Stimulated activated CD4-positive, alpha-beta T cell treated with anti-CD3 and anti-CD28 coated beads, Interleukin-4, amount 100 ng/mL, for 1 hour (primary cell): ENCODE measurements at places on chromosomes 5 and 9.

DNA sequence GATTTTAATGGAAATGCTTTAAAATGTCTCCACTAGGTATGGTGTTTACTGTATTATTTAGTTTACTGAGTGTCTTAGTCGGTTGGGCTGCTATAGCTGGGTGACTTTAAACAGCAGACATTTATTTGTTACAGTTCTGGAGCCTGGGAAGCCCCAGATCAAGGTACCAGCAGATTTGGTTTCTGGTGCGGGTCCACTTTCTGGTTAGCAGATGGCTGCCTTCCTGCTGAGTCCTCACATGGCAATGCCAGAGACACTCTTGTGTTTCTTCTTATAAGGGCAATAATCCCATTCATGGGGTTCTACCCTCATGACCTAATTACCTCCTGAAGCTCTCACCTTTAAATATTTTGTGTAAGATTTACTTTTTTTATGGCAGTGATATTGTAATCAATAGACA is 715 bp upstream of the OR1J4 start:
- no peak for DNase-seq

DNA sequence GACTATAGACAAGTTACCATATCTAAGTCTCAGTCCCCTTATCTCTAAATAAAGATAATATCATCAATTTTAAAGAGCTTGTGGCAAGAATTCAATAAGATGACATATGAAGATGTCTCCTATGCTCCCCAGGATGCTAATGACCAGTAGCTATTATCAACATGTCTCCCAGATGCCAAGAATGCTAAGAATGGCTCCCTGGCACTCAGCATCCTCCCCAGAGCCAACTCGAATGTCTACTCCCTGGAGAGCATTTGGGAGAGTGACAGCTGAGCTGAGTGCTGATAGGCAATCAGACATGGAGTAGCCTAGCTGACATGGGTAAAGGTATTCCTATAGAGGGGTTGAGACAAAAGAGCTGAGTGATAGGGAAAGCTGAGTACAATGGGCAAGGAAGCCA is 15.9 kb downstream of the P4HA2 start:
- no peak for DNase-seq

DNA sequence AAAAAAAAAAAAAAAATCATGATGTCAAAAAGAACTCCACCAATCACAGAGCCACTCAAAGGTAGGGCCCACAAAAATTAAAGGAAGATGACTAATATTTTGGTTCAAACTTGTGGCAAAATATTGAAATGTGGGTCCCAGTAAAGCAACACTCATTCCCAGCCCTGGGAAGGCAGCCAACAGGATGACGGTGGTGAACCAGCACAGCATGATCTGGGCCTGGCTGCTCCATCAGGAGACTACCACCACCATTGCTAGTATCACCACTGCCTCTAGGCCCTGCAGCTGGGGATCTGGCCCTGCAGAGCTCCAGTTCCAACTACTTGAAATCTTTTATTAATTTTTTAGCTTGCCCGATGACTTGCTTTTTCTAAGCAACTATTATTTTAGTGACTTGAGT is 206.8 kb upstream of the ITGA1 start:
- no peak for DNase-seq

DNA sequence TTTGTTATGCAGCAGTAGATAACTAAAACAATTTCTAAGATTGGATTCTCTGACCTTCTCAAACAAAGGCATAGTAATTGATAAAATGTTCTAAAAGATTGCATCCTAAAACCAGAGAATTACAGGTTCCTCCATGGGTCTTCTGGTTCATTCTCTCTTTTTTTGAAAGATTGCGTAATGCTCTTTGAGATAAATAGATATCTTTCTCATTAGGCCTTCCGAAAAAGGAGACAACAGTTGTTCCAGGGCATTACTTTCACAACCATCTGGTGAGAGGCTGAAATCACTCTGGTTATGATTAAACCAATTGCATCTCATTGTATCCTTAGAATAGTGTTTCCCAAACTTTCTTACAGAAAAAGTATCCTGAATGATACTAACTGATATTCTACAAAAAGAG is 174.7 kb upstream of the NREP start:
- DNase-seq, result no peak
